ENCODE measurements at places on chromosomes 5 and 9.

DNA sequence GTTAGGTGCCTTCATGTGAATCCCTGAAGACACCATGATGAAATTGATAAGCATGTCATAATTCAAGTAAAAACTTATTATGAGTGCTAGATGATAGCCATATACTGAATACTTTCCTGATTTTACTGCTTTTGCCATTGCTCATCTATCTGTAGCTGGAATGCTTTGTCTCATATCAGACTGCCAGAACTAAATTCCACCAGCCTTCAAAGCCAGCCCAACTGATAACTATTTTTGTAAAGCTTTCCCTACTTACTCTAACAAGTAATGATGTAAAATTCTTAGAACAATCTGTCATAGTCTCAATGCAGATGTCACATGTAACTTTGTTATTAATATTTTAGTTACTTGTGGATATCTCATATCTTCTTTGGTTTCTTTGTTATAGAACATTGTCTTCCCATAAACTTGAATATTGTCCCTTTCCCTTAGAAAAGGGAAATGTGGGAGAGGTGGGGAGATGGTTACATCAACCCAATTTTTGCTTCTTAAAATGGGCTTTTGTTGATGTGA lies 128.3 kb downstream of the ZCCHC7 start:
- no peak for DNase-seq

DNA sequence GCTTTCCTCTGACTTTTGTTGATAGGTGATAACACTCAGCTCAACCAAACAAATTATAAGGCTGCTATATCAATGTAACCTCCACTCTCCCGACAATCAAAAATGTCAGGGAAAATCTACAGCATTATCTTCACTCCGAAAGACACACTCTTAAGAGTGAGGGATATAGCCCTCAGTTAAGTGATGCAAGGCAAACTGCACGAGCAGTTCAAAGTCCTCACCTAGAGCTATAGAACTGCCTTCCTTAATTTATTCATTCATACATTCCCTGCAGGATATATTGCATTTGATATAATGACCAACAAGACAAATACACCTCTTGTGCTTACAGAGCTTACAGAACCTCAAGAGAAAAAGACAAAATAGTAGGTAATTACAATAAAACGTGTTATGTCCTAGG lies 378.1 kb downstream of the ELAVL2 start:
- no peak for DNase-seq

DNA sequence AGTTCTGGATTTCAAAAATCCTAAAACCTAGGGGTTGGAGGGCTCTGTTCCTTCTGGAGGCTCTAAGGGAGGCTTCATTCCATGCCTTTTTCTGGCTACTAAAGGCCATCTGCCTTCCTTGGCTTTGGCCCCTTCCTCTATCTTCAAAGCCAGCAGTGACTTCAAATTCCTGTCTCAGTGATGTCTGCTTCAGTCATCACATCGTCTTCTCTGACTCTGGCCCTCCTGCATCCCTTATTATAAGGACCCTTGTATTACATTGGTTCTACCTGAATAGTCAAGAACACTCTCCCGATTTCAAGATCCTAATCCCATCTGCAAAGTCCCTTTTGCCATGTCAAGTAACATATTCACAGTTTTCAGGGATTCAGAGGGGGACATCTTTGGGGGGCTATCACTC lies 60.3 kb downstream of the GNA14 start:
- DNase-seq: no peak

GRCh38 chr9:21688108-21689102 lies 114.0 kb upstream of the MTAP start:
- peak; percentile 71 for DNase-seq

DNA sequence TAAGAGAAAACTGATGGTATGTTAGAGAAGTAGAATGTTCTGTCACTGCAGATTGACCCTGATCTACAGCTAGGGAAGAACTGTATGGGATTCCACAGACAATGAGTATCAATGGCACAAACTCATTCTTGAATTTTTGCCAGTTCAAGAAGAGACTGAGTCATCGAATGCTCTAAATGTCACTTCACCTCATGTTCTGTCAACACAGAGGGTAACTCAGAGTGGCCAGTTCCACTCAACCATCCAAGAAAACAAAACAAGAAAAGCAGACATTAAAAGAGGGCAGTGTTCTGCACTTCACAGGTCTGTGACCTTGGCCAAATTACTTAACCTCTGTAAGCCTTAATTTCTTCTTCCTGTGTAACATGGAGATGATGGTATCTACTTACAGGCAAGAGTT lies 132.2 kb upstream of the HMHB1 start:
- DNase-seq: no peak

DNA sequence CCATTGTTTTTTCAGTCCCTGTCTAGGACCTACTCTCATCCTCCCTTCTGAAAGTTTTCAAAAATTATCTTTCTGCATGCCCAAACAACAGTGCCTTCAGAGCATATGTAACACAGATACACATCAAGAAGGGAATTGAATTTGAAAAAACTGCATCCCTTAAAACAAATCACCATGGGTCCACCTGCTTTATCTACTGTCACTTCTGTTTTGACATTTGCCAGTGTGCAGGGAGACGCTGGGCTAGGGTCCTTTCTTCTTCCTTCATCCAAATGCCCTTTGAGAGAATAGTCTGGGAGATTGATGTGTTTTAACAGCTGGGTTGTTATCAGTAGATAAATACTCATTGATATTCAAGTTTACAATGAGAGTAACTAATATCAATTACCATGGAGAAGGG lies 1630.1 kb downstream of the MAT2B start:
- DNase-seq: no peak

DNA sequence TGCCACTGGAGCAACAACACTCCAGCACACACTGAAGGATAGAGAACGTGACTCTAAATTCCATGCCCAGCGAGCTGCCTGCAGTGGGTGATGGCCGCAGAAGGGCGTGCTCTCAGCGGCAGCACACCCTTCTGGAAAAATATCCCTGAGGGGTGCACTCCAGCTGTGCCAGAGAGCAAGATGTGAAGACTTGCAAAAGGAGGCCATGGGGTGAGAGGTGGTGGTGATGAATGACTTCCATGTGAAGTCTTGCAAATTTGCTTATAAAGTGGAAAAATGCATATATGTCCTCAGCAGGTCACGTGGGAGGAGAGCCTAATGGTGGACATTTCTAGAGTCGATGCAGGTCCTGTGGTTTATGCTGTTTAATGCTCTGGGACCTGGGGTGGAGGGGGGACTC lies 39.8 kb upstream of the COL5A1 start:
- no peak for DNase-seq

GRCh38 chr9:37424686-37425297 lies 2.3 kb downstream of the GRHPR start:
- DNase-seq: no peak

- DNase-seq: no peak
Observed at GRCh38 chr9:134493461-134494272, 147.9 kb upstream of the COL5A1 start.

- DNase-seq: no peak
Observed at GRCh38 chr5:178673801-178674295, 47.0 kb upstream of the CLK4 start.

- DNase-seq: no peak
Observed at GRCh38 chr9:23700359-23700758, 125.7 kb downstream of the ELAVL2 start.

GRCh38 chr5:43156388-43156787 lies 35.6 kb upstream of the NIM1K start:
- DNase-seq: no peak

- DNase-seq: no peak
Observed at GRCh38 chr5:59799668-59800346, 93.7 kb downstream of the PDE4D start.

DNA sequence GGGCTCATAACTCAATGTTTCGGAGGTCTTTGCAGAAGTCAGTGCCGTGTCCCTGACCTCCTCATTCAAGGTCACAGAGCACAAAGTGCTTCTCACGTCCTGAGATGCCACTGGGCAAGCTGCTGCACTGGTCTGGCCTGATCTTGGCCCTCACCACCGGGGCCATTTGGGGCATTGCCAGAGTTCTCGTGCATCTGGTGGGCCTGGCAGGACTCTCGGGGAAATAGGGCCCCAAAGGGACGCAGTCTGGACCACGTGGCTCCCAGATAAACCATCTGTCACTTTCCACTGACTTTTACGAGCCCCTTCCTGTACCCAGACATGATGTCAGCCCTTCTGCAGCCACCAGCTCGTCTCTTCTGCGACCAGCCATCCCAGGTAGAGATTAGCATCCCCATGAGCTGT lies 54.8 kb downstream of the HRH2 start:
- DNase-seq: no peak

DNA sequence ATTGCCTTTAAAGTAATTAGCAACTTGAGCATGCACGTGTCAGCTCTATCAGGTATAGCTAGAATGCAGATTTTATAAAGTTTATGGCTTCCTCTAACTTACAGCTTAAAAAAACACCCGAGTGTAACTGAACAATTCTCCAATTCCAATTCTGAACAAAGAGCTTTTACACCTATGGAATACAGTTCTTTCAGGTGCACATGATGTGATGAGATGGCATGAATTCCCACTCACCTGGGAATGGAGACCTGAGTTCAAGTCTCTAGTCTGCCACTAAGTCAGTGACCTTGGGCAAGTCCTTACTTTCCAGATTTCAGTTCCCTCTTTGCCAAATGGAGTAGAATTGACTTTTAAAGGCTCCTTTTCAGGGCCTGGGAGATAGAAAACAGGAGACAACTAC lies 1.8 kb downstream of the ZFAND5 start:
- DNase-seq: no peak

DNA sequence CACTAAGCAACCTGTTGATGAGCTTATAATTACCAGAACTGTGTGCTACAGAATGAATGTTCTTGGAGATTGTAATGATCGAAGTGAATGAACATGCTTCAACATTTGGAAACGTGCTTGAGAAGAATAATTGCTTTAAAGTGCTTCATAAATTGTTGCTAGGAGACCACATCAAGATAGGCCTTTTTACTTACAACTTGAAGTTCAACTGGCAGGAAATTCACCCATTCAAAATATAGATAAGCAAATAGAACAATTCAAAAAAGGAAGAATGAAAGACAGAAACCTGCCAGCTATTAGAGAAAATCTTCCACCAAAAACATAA lies 38.0 kb upstream of the SLC44A1 start:
- DNase-seq: no peak

GRCh38 chr9:89555451-89556375 lies 49.1 kb upstream of the GADD45G start:
- no peak for DNase-seq

DNA sequence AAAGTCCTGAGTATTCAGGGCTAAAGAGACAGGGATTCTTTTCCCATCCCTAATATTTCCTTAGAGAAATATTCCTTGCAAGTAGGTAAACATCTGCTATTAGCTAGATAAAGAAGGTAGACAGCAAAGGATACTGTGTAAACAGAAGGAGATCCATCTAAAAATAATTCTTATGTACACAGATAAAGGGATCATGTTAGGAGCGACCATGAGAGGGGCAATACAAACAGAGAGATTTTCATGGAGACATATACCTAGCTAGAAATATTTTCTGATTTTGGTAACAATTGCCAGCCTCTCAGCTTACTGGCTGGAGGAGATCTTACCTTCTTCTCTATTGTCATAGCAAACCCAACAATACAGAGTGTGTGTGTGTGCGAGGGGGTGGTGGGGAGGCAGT lies 184.6 kb upstream of the DMAC1 start:
- DNase-seq: no peak

DNA sequence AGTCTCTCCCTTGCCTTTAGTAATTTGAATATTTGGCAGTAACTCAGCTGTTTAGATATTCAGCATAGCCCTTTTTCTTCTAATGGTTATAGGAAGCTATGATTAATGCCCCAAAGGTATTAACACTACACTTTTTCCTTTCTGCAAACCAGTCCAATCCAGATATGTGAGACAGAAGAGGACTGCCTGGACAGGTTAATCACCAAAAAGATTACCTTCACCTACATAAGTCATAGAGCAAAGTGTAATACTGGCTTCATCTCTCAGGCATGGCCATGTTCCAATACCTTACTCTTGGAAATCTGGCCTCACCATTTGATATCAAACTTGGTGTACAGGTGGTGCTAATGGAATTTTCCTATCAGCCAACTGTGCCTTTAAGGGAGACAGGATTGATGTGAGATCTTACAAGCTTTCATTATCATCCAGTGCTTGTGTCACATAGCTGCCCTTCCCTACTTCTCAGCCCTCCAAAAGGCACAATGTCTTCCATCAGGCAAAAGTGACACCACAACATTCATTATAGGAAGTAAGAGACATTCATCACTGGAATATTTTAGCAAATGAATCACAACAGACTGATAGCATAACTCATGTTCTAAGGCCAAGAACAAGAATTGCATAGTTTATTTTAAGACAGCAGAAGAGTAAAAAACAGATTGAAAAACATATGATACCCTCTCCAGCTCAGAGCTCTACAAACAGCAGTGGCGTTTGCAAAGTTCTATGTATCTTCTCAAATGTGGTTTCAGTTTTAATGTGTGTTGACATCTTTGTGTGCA lies 91.2 kb upstream of the PAM start:
- DNase-seq: no peak

DNA sequence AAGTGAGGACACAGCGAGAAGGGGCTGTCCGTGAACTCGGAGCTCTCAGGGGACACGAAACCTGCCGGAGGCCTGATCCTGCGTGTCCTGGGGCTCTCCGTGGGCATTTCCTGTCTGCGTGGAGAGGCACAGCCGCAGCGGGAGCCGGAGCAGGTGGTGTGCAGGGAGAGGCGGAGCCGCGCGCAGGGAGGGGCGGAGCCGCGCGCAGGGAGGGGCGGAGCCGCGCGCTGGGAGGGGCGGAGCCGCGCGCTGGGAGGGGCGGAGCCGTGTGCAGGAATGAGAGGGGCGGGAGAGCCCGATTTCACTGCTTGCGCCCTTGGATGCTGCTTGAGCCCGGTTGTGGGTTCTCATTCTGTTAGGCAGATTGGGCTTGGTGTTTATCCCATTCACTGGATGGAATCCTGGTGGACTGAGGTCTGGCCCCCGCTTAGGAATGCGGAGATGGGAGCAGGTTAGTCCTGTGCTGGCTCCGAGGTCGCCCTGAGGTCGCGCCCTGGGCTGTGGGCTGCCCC lies 26.7 kb downstream of the NDUFS6 start:
- DNase-seq: no peak

- DNase-seq: peak; percentile 11
Observed at GRCh38 chr5:142671801-142672200, 14.1 kb downstream of the FGF1 start.

GRCh38 chr5:149414405-149415065 lies 35.4 kb upstream of the IL17B start:
- DNase-seq: no peak

- DNase-seq: no peak
Observed at GRCh38 chr9:81546489-81546888, 142.9 kb downstream of the TLE1 start.

DNA sequence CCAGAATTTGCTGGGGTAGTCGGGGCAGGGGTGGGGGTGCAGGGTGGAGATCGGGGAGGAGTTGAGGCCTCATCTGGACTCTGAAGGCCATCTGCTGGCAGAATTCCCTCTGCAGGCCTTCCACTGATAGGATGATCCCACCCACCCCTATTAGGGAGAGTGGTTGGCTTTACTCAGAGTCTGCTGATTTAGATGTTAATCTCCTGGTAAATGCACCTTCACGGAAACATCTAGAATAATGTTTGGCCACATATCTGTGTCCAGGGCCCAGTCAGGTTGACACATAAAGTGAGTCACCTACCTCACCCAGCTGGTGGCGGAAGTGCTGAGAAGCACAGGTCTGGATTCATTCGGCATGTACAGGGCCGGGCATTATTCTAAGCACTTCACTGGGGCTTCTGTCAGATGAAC lies 50.0 kb downstream of the DAPK1 start:
- DNase-seq: no peak

- DNase-seq: no peak
Observed at GRCh38 chr5:169697976-169698375, 60.9 kb downstream of the DOCK2 start.

All from AG09319 (cell line).